ENCODE measurements at places on chromosomes 1 and 21.

- no peak for DNase-seq
Observed at GRCh38 chr21:14456911-14457310, 74.0 kb upstream of the HSPA13 start.

GRCh38 chr1:156486421-156487344 lies 13.9 kb downstream of the MEF2D start:
- DNase-seq = no peak

GRCh38 chr1:9181990-9182783 lies 52.4 kb upstream of the H6PD start:
- no peak for DNase-seq

DNA sequence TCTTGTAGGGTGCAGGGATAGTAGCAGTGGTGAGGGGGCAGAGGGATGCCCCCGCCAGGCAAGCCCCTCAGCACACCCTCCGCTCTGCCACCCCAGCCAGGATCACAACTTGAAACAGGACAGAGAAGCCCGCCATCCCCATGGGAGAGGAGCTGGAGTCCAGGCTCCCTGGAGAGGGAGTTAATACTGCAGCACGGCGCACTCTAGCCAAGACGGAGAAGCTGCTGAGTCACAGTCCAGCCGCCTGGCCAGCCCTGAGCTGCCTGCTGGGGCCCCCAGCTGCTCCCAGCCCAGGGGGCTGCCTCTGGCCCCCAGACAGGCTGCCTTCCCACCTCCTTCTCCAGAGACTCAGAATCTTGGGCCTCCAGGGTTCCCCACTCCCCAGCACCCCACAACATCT lies 87.2 kb downstream of the SYT2 start:
- no peak for DNase-seq

- no peak for DNase-seq
Observed at GRCh38 chr1:150577557-150578271, 1.7 kb downstream of the MCL1 start.

GRCh38 chr1:226132728-226133503 lies 53.6 kb downstream of the ACBD3 start:
- DNase-seq = no peak

DNA sequence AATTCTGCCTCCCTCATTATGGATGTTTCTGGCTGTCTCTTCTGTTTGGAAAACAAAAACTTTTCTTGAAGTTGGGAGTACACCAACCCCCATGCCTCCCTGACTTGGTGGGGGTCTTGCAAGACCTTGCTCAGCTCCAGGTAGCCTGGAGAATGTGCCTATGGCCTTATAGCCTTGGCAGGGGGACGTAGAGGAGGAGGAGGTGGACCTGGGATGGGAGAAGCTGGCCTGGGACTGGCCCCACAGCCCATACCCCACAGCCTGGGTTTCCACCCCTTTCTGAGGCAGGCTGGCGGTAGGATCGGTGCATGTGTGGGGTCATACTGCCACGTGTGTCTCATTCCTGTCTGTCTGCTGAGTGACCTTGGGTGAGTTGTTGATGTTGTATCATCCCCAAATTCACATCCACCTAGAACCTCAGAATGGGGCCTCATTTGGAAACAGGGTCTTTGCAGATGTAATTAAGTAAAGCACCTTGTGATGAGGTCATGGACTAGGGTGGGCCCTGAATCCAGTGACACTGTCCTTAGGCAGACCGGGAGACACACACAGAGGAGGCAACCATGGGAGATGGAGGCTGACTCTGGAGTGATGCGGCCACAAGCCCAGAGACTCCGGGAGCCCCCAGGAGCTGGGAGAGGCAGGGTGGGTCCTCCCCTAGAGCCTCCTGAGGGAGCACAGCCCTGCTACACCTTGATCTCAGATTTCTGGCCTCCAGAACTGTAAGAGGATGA lies 18.5 kb downstream of the OBSCN start:
- no peak for DNase-seq

GRCh38 chr1:94899756-94900155 lies 27.2 kb downstream of the CNN3 start:
- no peak for DNase-seq

DNA sequence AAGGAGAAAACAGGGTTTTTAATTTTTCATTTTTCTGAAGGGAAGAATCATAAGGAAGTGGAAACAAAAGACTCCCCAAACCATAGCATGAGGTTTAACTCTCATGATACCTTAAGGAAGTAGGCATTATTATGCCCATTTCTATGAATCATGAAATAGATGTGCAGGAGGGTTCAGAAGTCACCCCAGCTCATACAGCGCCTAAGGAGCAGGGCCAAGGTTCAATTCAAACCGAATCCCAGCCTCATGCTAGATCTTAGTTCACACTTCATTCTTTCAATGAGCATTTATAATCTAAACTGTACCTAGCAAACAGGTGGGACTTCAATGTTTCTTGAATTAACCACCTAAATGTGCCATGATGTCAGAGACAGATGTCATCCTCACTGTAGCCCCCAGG lies 111.9 kb upstream of the SLC25A33 start:
- no peak for DNase-seq

Measured in HFF-Myc (cell line).